ENCODE measurements at places on chromosomes 12 and 14. TPM values are rescaled to one million over a fixed set of nuclear protein-coding genes. Genes with fewer than 3 reads are reported as not detected.

GZMH gene
- not detected for total RNA-seq

GRCh38 chr12:56236985-56237384 lies 7.1 kb downstream of the SLC39A5 start:
- no peak for DNase-seq

GRCh38 chr14:61720294-61720661 lies 25.0 kb downstream of the HIF1A start:
- DNase-seq: no peak

KICS2 gene
- total RNA-seq: 7.6 TPM

TMEM132C gene
- total RNA-seq: 10.5 TPM

All from tibial nerve (tissue), 4 donors.